SK-N-SH (cell line): ENCODE measurements at places on chromosomes 1 and 21. TPM values are rescaled to one million over a fixed set of nuclear protein-coding genes. Genes with fewer than 3 reads are reported as not detected.

DNA sequence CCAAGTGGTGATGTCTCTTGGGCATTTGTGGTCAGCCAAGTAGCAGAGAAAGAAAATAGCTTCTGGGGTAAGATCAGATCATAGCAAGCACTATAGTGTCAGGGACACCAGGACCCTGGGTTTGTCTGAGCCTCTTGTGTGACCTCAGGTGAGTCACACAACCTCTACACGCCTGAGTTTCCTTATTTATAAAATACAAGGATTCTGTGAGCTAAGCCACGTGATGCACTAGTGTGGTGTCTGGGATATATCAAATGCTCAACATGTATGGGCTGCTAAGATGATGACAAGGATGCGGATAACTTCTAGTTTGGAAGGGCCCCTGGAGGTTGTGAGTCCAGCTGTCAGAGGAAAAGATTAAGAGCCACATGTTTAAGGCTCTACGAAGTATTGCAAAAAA lies 24.5 kb upstream of the ZNF436 start:
- H3K4me3 ChIP-seq: no peak overlapping the region
- no peaks in the 10 kb centered on the region for H3K36me3 ChIP-seq
- no peak for DNase-seq
- H3K4me1 ChIP-seq: peaks cover 6% of the 10 kb centered on the region; the same call in 1 of the 2 replicates
- peak overlapping the region; percentile 88 for H3K27ac ChIP-seq

- peaks cover 5% of the 10 kb centered on the region for H3K4me1 ChIP-seq
- peak within 1 kb of the TSS; percentile 86 for H3K27ac ChIP-seq
- no peaks in the 10 kb centered on the region for H3K36me3 ChIP-seq
- no peaks in the 10 kb centered on the region for H3K27me3 ChIP-seq
- peak within 1 kb of the TSS; percentile 88 for H3K4me3 ChIP-seq
These were observed at the start of gene SARS1 for GRCh38 chr1:109213824-109214693. Gene SARS1, plus strand, starts transcription at chr1:109213918. Its CDS starts 75 bp downstream, at chr1:109213993.

DNA sequence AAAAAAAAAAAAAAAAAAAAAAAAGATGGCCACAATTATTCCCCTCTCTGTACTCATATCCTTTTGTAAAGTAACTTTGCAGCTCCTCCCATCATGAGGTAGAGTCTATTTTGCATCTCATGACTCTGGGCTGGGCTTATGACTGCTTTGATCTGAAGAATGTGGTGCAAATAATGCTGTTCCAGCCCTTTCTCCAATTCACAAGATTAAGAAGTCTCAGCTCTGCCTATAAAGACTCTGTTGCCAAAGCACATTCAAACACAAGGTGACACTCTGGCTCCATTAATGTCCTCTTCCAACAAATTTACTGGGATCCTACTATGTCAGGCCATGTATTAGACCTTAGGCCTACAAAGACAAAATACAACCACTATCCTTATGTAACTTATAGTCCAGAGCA lies 64.8 kb upstream of the PTCH2 start:
- H3K36me3 ChIP-seq: no peaks in the 10 kb centered on the region
- H3K27ac ChIP-seq: no peak overlapping the region
- H3K27me3 ChIP-seq: no peaks in the 10 kb centered on the region
- peaks cover 2% of the 10 kb centered on the region; the same call in 1 of the 2 replicates for H3K4me1 ChIP-seq
- DNase-seq: no peak

DNA sequence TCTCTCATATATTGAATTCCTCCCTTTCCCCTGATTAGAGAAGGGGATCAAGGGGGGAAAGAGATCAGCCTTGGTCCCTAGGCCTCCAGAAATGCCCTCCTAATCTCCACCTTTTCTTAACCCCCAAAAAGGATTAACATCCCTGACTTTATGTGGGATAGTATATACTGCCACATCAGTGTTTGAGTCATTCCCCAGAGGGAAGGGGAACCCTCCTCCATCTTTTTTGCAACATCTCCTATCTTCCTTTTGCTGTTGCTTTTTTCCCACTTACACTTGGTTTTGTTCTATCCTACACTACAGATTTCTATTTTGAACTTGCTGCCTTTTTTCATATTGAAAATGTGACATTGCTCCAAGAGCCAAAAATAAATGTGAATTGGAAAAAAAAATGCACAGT lies 65.4 kb upstream of the PODN start:
- DNase-seq: no peak
- H3K27me3 ChIP-seq: no peaks in the 10 kb centered on the region
- no peaks in the 10 kb centered on the region; the same call in 1 of the 2 replicates for H3K36me3 ChIP-seq
- no peak overlapping the region for H3K4me3 ChIP-seq

DNA sequence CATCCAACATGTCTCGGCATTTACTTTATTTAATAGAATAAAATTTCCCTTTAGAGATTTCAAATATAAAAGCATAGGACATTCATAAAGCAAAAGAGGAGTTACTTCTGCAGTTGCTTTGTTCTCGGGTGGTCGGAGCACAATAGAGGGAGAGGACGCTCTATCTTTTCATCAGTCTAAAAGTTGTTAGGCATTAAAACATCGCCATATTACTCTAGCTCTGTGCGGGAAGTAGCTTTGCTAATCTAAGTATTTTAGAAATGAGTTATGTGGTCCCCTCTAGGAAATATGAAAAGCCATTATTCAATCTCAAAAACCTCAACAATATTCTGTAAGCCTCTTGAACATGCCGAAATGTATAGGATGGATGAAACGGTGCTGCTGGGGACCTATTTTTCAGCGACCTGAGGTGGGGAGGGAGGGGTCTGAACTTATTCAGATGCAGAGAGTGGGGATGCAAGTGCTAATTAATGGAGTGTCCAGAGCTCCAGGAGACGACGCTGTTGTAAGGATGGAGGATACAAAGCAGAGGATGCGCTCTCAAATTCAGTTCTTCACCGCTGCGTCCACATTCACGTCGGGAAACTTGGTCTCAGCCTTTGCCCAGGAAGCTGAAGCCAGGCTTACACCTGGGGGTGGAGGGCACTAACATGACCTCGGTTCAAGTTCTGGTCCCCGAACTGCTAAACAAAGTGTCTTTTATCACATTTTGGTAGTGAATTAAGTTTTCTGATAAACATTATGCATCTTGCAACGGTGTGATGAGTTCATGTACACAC lies 6.3 kb downstream of the CDKN2C start:
- H3K4me1 ChIP-seq: peaks cover 16% of the 10 kb centered on the region; the same call in 1 of the 2 replicates
- peak overlapping the region; percentile 94 for H3K27ac ChIP-seq
- peak overlapping the region; percentile 84 for H3K4me3 ChIP-seq
- H3K36me3 ChIP-seq: peaks cover 10% of the 10 kb centered on the region
- no peaks in the 10 kb centered on the region for H3K27me3 ChIP-seq
- no peak for DNase-seq

GRCh38 chr1:110927484-110928075 lies 36.1 kb downstream of the LRIF1 start:
- no peaks in the 10 kb centered on the region for H3K36me3 ChIP-seq
- DNase-seq: no peak
- H3K27ac ChIP-seq: no peak overlapping the region
- no peak overlapping the region for H3K4me3 ChIP-seq
- H3K4me1 ChIP-seq: no peaks in the 10 kb centered on the region

DNA sequence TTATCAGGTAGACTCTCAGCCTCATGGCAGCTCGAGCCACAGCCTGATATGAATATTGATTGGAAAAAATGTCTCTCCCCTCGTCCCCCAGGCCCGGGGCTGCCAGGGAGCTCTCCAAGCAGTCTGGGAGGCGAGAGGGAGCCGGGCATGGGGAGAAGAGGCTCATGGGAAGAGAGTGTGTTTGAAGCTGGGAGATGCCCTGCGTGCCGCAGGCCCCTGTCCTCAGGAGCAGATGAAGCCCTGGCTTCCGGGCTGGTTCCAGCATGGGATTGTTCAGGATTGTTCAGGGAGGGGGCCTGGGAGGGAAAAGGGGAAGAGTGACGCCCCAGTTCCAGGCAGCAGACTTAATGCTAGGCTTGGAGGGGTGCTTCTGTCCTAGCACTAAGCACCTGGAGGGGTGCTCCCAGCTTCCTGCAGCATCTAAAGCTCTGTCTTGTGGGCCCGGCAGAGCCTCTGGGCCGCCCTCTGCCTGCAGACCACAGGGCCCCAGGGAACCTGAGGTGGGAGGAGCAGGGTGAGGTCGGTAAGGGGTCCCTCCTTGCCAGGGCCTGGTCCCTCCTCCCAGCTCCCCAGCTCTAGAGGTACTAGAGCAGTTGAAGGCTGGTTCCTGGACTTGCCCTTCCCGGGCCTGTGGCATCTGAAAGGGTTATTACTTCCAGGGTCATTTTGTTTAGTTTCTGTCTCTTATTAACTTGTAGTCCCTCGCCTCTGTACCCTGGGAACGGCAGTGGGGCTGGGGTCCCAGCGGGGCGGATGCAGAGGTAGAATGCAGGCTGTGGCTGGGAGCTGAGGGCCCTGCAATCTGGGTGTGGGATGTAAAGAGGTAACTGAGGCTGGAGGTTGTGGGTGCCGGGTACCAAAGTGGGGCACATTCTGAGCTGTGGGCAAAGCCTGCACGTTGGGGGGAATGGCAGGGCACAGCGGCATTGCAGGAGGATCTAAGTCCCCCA lies 334.8 kb upstream of the VAMP3 start:
- no peaks in the 10 kb centered on the region for H3K4me1 ChIP-seq
- no peak overlapping the region for H3K27ac ChIP-seq
- no peak for DNase-seq

- no peak overlapping the region for H3K27ac ChIP-seq
- no peaks in the 10 kb centered on the region for H3K4me1 ChIP-seq
- no peak for DNase-seq
- no peak overlapping the region for H3K4me3 ChIP-seq
- H3K36me3 ChIP-seq: no peaks in the 10 kb centered on the region
These were observed 302.6 kb upstream of the GREM2 start for GRCh38 chr1:240914506-240914905.

DNA sequence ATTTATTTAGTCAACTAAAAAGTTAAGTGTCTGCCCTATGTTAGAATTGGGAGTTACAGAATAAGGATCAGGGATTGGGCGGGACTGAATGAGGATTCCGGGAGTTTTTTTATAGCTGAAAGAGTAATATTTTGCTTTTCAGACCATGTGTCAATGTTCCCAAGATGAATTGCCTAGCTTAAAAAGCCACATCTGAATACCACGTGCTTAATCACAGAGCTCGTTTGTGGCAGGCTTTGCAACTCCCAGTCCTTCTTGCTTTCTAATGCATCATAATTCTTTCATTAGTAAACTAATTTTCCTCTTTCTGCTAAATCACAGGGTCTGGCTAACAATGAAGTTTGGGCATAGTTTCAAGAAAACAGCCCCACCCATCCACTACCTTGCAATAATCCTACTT lies 4.2 kb upstream of the BCL10 start:
- peaks cover 13% of the 10 kb centered on the region; the same call in 1 of the 2 replicates for H3K4me1 ChIP-seq
- H3K36me3 ChIP-seq: no peaks in the 10 kb centered on the region
- H3K27me3 ChIP-seq: no peaks in the 10 kb centered on the region

- no peak overlapping the region for H3K4me3 ChIP-seq
- DNase-seq: peak; percentile 31
- no peak overlapping the region for H3K27ac ChIP-seq
These were observed 17.1 kb downstream of the ZBTB17 start for GRCh38 chr1:15958793-15959192.

DNA sequence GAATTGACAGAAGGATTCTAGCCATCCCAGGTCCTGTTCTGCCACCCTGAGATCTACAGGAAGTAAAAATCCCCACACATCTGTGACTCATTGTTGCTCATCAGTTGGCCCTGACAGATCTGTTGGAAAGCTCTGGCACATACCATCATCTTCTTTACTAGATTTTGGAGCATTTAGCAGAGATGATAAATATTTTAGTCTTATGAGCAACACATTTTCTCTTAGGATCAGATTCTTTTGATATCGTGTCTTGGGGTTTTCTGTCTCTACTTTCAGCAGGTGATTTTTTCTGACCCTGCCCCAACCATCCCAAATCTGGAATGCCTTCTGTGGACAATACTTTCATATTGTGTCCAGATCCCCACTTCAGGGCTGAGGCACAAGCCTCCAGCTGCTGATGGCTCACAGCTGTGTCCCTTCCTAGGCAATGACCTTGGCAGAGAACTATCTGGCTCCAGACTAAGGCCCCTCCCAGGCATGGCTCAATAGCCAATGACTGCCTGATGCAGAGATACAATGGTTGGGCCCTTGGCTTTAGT lies 102.8 kb downstream of the GDAP2 start:
- DNase-seq: peak; percentile 9
- H3K36me3 ChIP-seq: no peaks in the 10 kb centered on the region
- H3K27ac ChIP-seq: peak overlapping the region; percentile 73
- peaks cover 27% of the 10 kb centered on the region for H3K4me1 ChIP-seq
- no peak overlapping the region for H3K4me3 ChIP-seq
- no peaks in the 10 kb centered on the region for H3K27me3 ChIP-seq

- H3K4me3 ChIP-seq: no peak within 1 kb of the TSS
- no peak for DNase-seq
- no peak within 1 kb of the TSS for H3K27ac ChIP-seq
- no peaks in the 10 kb centered on the region for H3K27me3 ChIP-seq
- H3K36me3 ChIP-seq: no peaks in the 10 kb centered on the region
- H3K4me1 ChIP-seq: peaks cover 6% of the 10 kb centered on the region; the same call in 1 of the 2 replicates
These were observed at the start of gene SFN for GRCh38 chr1:26862781-26863684. Gene SFN, plus strand, starts transcription at chr1:26863149. Its CDS starts 64 bp downstream, at chr1:26863213.

DNA sequence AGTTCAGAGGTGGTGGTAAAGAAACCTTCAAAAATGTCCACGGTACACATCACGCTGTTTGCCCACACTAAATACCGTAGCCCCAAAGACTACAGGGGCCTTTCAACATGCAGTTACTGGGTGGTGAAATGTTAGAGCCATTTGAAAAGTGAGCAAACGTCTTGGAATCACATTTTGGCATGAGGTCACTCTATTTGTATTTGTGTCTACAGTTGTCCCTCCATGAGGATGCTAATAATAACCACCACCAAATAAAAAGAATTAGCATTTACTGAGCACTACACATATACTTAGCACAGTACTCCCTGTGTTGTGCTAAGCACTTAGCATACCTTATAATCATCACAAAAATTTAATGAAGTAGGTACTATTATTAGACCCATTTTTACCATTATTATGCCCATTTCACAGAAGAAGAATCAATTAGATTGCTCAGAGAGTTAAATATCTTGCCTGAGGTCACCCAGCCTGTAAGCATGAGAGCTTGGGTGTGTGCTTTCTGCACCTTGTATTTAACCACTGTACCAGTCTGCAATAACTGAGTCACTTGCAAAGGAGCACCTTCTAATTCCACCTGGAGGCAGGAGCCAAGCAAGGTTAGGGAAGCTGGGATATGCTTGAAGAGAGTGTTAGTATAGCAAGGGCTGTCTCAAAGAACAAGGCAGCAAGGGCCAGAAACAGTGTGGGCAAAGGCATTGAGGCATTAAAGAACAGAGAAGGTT lies 57.4 kb downstream of the DNTTIP2 start:
- DNase-seq: no peak
- H3K36me3 ChIP-seq: no peaks in the 10 kb centered on the region
- no peaks in the 10 kb centered on the region for H3K27me3 ChIP-seq
- peaks cover 44% of the 10 kb centered on the region for H3K4me1 ChIP-seq
- no peak overlapping the region for H3K27ac ChIP-seq

GRCh38 chr1:196951711-196952394 lies 8.3 kb downstream of the CFHR2 start:
- no peak overlapping the region for H3K4me3 ChIP-seq
- no peaks in the 10 kb centered on the region for H3K4me1 ChIP-seq
- H3K27me3 ChIP-seq: no peaks in the 10 kb centered on the region

Gene HLX
- polyA plus RNA-seq: 8.6 and 21.4 TPM in 2 replicates

Gene CR1L
- polyA plus RNA-seq: not detected in 2 replicates

Gene BCL2L15
- polyA plus RNA-seq: 0.02 and 0.05 TPM in 2 replicates

Gene AMY1C
- not detected in 2 replicates for polyA plus RNA-seq

Gene PGLYRP4
- polyA plus RNA-seq: not detected in 2 replicates

Gene TCHH
- polyA plus RNA-seq: not detected in 2 replicates

Gene ITLN2
- not detected in 2 replicates for polyA plus RNA-seq
